Activated naive CD8-positive, alpha-beta T cell treated with anti-CD3 and anti-CD28 coated beads for 36 hours (primary cell): ENCODE measurements at places on chromosomes 12 and 14. TPM values are rescaled to one million over a fixed set of nuclear protein-coding genes. Genes with fewer than 3 reads are reported as not detected.

- no peaks in the 10 kb centered on the region for H3K36me3 ChIP-seq
- H3K27ac ChIP-seq = no peak overlapping the region
- no peak overlapping the region for H3K4me3 ChIP-seq
- DNase-seq = no peak
- no peaks in the 10 kb centered on the region for H3K27me3 ChIP-seq
- no peaks in the 10 kb centered on the region for H3K4me1 ChIP-seq
These were observed 73.5 kb downstream of the LIN7A start for GRCh38 chr12:80864046-80864735.

GRCh38 chr12:109923481-109924245 is 23.6 kb downstream of the TCHP start:
- H3K27ac ChIP-seq = no peak overlapping the region
- no peak for DNase-seq
- no peak overlapping the region for H3K4me3 ChIP-seq
- H3K36me3 ChIP-seq = peaks cover 8% of the 10 kb centered on the region
- no peaks in the 10 kb centered on the region for H3K4me1 ChIP-seq

GRCh38 chr12:19288603-19289244 is 150.6 kb upstream of the AEBP2 start:
- H3K4me1 ChIP-seq = no peaks in the 10 kb centered on the region
- no peaks in the 10 kb centered on the region for H3K27me3 ChIP-seq
- no peak overlapping the region for H3K27ac ChIP-seq
- no peaks in the 10 kb centered on the region for H3K36me3 ChIP-seq

DNA sequence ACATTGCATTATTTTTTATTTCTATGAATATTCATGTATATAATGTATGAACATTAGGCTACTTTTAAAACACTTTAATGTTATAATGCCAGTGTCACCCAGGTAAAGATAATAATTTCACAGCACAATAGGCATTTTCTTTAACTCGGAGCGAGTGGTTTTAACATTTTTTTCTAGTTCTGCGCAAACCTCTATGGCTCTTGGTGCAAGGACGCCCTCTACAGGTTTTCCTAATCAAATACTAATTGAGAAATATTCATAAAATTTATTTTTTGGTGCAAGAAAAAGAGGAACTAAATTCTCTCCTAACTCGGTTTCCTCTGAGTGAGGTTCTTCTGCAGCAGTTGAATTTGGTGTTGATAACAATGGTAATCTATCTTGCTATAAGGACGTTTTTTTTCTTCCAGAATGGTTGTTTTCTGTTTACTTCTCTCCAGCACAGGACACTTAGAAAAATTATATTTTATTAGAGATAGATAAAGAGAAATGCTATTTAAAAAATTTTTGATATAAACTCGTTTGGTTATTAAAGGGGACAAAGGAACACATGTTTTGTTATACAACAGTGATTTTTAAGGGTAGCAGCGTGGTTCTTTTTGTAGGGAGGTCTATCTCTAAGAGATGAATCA is 2.4 kb upstream of the WIF1 start:
- DNase-seq = no peak
- H3K27ac ChIP-seq = no peak overlapping the region
- H3K4me3 ChIP-seq = no peak overlapping the region
- peaks cover 4% of the 10 kb centered on the region for H3K4me1 ChIP-seq
- H3K36me3 ChIP-seq = no peaks in the 10 kb centered on the region

- H3K4me1 ChIP-seq = no peaks in the 10 kb centered on the region
- no peak overlapping the region for H3K27ac ChIP-seq
- H3K27me3 ChIP-seq = peaks cover 9% of the 10 kb centered on the region
These were observed 40.5 kb downstream of the PPFIA2 start for GRCh38 chr12:81718616-81719015.

DNA sequence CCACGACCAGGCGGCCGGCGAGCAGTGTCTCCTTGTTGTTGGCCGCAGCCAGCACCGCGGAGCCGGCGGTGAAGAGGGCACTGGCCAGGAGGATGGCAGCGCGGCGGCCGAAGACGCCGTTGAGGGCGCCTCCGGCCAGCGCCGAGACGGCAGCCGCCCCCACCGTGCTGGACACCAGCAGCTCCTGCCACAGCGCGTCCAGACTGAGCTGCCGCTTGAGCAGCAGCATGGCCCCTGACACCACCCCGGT is 691 bp downstream of the SLC2A13 start:
- H3K4me1 ChIP-seq = peaks cover 39% of the 10 kb centered on the region
- H3K27me3 ChIP-seq = peaks cover 20% of the 10 kb centered on the region
- H3K4me3 ChIP-seq = peak overlapping the region; percentile 84
- no peak for DNase-seq

DNA sequence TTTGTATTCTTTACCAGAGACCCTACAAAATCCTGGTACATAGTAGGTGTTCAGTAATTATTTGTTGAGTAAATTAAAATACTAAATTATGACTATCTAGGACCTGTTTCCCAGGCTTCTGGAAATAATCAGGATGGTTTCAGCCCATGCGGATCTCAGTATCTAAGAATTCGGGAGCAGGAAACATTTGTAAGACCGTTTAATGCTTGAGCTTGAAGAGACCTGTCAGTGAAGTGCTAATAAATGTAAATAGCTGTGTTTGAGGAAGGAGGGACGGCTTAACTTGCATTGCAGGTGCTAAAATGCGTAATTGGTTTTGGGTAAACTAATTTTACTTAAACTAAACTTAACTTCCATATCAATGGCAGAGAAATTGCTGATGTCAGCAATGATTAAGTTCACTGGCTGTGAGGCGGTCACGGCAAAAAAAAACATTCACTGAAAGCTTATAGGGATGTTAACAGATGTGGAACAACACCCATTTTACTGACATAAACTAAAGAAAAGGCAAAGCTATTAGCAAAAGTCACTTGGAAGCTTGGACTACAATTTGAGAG is 28.6 kb upstream of the AEBP2 start:
- H3K27me3 ChIP-seq = no peaks in the 10 kb centered on the region
- no peaks in the 10 kb centered on the region for H3K4me1 ChIP-seq
- no peak overlapping the region for H3K4me3 ChIP-seq
- DNase-seq = no peak

DNA sequence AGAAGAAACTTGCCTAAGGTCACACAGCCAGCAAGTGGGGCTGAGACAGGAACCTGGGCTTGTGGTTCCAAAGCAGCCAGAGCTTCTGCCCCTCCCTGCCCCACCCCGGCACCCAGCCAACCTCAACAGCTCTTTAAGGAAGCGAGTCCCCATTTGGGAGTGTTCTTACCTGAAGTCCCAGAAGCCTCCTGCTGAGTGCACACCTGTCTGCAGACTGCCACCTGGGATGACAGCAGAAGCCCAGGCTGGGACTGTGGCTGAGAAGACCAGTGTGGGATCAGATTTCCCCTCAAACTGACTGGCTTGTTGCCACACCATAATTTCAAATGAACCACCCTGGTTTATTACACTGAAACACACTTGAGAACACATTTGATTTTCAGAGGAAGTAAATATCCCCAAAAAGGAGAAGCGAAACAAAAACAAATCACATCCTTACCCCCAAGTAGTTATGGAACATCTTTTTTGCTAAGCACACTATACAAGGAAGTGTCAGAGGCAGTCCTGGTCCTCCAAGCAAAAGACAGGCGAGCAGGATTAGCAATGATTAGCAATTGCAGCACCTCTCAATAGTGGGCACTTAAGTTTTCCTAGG is 6.3 kb upstream of the RIN3 start:
- H3K27ac ChIP-seq = no peak overlapping the region
- H3K27me3 ChIP-seq = no peaks in the 10 kb centered on the region
- peaks cover 13% of the 10 kb centered on the region for H3K4me1 ChIP-seq

- no peaks in the 10 kb centered on the region for H3K4me1 ChIP-seq
- H3K36me3 ChIP-seq = no peaks in the 10 kb centered on the region
- H3K27ac ChIP-seq = no peak overlapping the region
- DNase-seq = no peak
- no peak overlapping the region for H3K4me3 ChIP-seq
- H3K27me3 ChIP-seq = peaks cover 20% of the 10 kb centered on the region
These were observed 154.2 kb downstream of the NRXN3 start for GRCh38 chr14:78324353-78324752.

GRCh38 chr12:132825861-132826260 is 2.8 kb downstream of the GOLGA3 start:
- DNase-seq = no peak
- no peaks in the 10 kb centered on the region for H3K27me3 ChIP-seq
- no peak overlapping the region for H3K4me3 ChIP-seq
- H3K36me3 ChIP-seq = peaks cover 41% of the 10 kb centered on the region
- peaks cover 30% of the 10 kb centered on the region for H3K4me1 ChIP-seq

DNA sequence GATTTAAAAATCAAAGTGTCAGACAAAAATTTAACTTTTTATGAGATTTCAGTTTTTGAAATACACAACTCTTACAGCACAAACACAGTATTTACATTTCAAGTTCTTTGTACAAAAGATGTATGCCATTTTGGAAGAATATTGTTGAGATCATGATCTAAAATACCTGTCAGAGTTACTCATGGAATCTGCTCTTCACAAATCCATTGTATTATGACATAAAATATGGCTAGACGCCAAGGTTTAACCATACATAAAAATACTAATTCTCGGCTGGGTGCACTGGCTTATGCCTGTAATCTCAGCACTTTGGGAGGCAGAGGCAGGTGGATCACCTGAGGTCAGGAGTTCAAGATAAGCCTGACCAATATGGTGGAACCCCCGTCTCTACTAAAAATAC is 6.2 kb upstream of the SYCP3 start:
- H3K27ac ChIP-seq = no peak overlapping the region
- H3K4me1 ChIP-seq = peaks cover 3% of the 10 kb centered on the region
- H3K36me3 ChIP-seq = peaks cover 7% of the 10 kb centered on the region
- no peak overlapping the region for H3K4me3 ChIP-seq
- H3K27me3 ChIP-seq = no peaks in the 10 kb centered on the region

GRCh38 chr12:103751600-103751999 is 89.4 kb downstream of the NT5DC3 start:
- H3K4me1 ChIP-seq = no peaks in the 10 kb centered on the region
- no peak overlapping the region for H3K27ac ChIP-seq
- no peaks in the 10 kb centered on the region for H3K36me3 ChIP-seq
- DNase-seq = no peak
- H3K27me3 ChIP-seq = no peaks in the 10 kb centered on the region

- no peaks in the 10 kb centered on the region for H3K4me1 ChIP-seq
- DNase-seq = no peak
- H3K27ac ChIP-seq = no peak overlapping the region
These were observed 937.2 kb upstream of the FLRT2 start for GRCh38 chr14:84592770-84593169.

- H3K27me3 ChIP-seq = peaks cover 51% of the 10 kb centered on the region
- peaks cover 7% of the 10 kb centered on the region for H3K4me1 ChIP-seq
- no peaks in the 10 kb centered on the region for H3K36me3 ChIP-seq
- no peak overlapping the region for H3K27ac ChIP-seq
These were observed 40.9 kb downstream of the TSHR start for GRCh38 chr14:80996049-80996901.

DNA sequence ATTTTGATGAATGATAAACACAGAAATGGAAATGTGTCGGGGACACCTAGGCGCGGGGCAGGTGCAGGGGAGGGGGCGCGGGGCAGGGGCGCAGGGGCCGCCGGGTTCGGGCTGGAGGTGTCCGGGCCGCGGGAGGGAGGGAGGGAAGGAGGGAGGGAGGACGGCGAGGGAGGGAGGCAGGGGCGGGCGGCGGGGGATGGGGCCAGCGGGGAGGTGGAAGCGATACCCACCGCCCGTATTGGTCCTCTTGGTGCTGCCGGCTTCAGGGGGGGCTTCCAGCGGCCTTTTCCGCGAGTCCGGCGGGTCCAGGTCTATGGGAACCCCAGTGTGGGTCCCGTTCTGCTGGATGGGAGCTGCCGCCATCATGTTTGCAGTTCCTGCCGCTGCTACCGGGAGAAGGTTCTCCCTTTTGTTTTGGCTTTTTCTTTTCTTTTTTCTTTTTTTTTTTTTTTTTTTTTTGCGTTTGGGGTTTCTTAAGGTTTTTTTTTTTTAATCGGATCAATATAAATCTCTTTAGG is 703 bp downstream of the NOVA1 start:
- H3K4me3 ChIP-seq = peak overlapping the region; percentile 58
- DNase-seq = no peak
- no peak overlapping the region for H3K27ac ChIP-seq
- peaks cover 51% of the 10 kb centered on the region for H3K27me3 ChIP-seq
- no peaks in the 10 kb centered on the region for H3K36me3 ChIP-seq

- no peak overlapping the region for H3K27ac ChIP-seq
- H3K27me3 ChIP-seq = no peaks in the 10 kb centered on the region
- H3K4me3 ChIP-seq = no peak overlapping the region
- no peaks in the 10 kb centered on the region for H3K36me3 ChIP-seq
These were observed 72.0 kb downstream of the GALNT9 start for GRCh38 chr12:132257206-132257954.

GRCh38 chr14:89508863-89509262 is 91.8 kb upstream of the FOXN3 start:
- peaks cover 66% of the 10 kb centered on the region for H3K4me1 ChIP-seq
- no peak overlapping the region for H3K4me3 ChIP-seq
- DNase-seq = no peak
- peaks cover 28% of the 10 kb centered on the region for H3K36me3 ChIP-seq
- H3K27me3 ChIP-seq = no peaks in the 10 kb centered on the region

DNA sequence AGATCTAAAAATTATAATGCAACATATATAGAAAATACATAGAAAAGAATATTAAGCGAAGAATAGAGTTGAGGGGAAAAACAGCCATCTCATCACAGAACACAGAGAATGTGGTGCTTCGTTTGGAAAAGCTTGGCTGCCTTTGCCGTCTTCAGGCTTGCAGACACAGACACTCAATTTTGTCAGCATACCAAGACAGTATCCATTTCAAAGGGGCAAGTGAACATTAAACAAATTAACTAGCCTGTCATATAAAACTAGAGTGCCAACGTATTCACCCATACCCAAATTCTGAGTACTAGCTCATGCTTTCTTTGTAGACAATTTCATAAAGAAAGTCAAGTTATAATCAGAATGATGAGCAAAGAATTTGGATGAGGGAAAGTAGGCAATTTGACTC is 40.5 kb downstream of the DMAC2L start:
- DNase-seq = no peak
- H3K4me3 ChIP-seq = no peak overlapping the region
- H3K4me1 ChIP-seq = peaks cover 13% of the 10 kb centered on the region
- H3K27ac ChIP-seq = no peak overlapping the region
- peaks cover 14% of the 10 kb centered on the region for H3K36me3 ChIP-seq

- no peak for DNase-seq
- H3K27me3 ChIP-seq = no peaks in the 10 kb centered on the region
- no peaks in the 10 kb centered on the region for H3K36me3 ChIP-seq
- no peak overlapping the region for H3K4me3 ChIP-seq
- H3K27ac ChIP-seq = no peak overlapping the region
These were observed 332.9 kb downstream of the NUAK1 start for GRCh38 chr12:105805730-105806399.

BEST3 gene
- not detected for total RNA-seq

PRH2 gene
- total RNA-seq = not detected

PPP2R5C gene
- 209 TPM for total RNA-seq

GPN3 gene
- total RNA-seq = 60.6 TPM

ISM2 gene
- total RNA-seq = 0.44 TPM

TDRD9 gene
- total RNA-seq = 0.54 TPM

INHBE gene
- 1.2 TPM for total RNA-seq

DLK1 gene
- total RNA-seq = not detected
